ENCODE measurements at places on chromosomes 6 and 20.

DNA sequence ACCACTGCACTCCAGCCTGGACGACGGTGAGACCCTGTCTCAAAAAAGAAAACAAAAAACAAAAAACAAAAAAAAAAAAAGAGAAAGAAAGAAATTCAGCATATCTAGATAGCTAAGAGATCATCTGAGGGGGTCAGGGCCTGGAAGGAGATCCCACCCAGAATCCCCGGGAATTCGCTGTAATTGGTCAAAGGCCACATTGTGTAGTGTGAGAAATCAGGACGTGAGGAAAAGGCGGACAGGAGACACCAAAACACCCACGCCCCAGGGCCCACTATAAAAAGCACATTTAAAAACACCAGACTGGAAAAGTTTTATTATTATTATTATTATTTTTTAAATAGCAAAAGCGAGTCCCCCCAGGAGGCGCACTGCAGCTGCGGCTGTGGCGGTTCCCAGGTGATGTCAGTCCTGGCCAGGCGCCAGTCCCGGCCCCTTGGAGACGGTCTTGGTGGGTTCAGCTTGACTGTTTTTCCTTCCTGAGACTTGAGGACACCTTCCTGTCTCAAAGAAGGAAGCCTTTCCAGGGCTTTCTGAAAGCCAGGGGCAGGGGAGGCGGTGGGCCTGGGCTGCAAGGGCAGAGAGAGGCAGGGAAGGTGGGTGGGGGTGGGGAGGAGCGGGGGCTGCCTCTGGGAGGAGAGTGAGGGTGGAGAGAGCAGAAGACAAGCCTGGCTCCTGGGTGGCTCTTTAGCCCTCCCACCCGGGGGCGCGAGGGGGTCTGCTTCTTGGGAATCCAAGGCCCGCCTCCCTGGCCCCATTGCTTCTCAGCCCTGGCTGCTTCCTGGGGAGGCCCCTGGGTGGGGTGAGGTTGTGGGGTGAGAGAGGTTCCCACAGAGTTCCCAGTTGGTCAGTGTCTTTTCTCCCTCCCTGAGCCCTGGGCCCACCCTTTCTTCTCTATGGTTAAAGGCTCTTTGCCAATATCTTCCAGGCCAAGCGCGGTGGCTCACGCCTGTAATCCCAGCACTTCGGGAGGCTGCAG is 14.5 kb downstream of the TCF15 start:
- no peak for DNase-seq

GRCh38 chr20:21020659-21021471 is 85.3 kb downstream of the LINC00237 start:
- no peak for DNase-seq

DNA sequence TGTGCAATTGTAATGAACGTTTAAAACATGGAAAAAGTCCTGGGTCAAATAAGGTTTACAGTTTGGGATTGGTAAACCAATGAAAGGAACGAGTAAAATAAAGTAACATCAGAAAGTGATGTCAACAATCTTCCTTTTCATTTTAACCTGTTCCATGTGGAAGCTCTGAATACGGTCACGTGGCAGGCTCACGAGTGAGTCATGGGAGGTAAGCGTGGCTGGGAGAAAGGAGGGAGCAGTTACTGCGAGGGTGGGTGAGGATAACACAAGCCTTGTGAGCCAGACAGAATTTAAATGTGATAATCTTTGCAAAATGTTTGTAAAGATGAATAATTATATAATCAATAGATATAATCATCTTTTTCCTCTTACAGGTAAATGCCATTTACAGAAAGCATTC is 171.3 kb upstream of the HDAC2 start:
- no peak for DNase-seq

- no peak for DNase-seq
Observed at GRCh38 chr6:131116755-131117360, 18.4 kb upstream of the AKAP7 start.

DNA sequence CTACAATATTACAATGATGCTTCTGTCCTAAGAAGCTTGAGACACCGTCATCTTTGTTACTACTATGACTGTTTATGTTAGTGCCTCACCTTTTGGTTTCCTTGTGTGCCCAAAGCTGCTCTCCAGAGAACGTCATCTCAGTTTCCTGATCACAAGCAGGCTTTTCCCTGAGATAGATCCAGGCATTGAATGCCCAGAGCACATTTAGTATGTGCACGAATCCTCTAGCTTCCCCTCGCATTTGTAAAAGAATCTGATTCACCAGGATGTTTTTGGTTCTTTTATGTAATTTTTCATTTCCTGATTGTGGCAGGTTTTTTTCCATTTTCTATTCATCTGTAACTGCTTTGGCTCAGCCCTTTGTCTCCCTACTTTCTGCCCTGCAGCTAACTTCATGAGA is 100.2 kb upstream of the TMEM181 start:
- no peak for DNase-seq

GRCh38 chr6:29035951-29036350 is 9.0 kb downstream of the OR2W1 start:
- DNase-seq: no peak

DNA sequence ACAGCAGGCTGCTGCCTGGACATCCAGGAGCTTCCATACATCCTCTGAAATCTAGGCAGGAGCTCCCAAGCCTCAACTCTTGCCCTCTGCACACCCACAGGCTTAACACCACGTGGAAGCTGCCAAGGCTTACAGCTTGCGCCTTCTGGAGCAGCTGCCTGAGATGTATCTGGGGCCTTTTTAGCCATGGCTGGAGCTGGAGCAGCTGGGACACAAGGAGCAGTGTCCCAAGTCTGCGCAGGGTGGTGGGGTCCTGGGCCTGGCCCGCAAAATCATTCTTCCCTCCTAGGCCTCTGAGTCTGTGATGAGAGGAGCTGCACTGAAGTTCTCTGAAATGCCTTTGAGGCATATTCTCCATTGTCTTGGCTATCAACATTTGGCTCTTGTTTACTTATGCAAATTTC is 255.0 kb downstream of the DLL1 start:
- no peak for DNase-seq
